Epithelial cell of prostate (primary cell): ENCODE measurements at places on chromosomes 1 and 21.

DNA sequence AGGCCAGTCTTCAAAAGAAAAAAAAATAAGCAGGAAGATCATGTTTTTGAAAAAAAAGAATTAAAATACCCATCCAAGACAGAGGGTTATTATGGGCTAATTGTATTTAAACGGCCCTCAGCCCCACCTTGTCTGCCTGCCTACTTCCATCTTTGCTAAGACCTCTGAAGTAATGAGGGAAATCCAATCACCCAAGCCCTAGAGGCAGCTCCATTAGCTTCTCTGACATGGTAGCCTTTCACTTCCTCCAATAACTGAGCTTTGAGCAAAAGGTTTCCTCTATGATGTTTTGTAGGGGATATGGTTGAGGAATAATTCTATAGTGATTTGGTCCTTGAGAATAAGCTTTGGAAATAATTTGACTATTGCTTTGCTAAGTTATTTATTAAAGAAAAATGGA, 178.2 kb upstream of the SGIP1 start:
- DNase-seq = no peak

- no peak for DNase-seq
Measured at GRCh38 chr1:72693376-72693775, 411.0 kb upstream of the NEGR1 start.

- DNase-seq = no peak
Measured at GRCh38 chr1:203985044-203985443, 87.9 kb upstream of the SOX13 start.

- DNase-seq = no peak
Measured at GRCh38 chr1:64653466-64653865, 91.4 kb upstream of the RAVER2 start.

GRCh38 chr1:114224196-114224907, 70.7 kb upstream of the SYT6 start:
- DNase-seq = no peak
